ENCODE measurements at places on chromosomes 2 and 18. TPM values are rescaled to one million over a fixed set of nuclear protein-coding genes. Genes with fewer than 3 reads are reported as not detected.

DNA sequence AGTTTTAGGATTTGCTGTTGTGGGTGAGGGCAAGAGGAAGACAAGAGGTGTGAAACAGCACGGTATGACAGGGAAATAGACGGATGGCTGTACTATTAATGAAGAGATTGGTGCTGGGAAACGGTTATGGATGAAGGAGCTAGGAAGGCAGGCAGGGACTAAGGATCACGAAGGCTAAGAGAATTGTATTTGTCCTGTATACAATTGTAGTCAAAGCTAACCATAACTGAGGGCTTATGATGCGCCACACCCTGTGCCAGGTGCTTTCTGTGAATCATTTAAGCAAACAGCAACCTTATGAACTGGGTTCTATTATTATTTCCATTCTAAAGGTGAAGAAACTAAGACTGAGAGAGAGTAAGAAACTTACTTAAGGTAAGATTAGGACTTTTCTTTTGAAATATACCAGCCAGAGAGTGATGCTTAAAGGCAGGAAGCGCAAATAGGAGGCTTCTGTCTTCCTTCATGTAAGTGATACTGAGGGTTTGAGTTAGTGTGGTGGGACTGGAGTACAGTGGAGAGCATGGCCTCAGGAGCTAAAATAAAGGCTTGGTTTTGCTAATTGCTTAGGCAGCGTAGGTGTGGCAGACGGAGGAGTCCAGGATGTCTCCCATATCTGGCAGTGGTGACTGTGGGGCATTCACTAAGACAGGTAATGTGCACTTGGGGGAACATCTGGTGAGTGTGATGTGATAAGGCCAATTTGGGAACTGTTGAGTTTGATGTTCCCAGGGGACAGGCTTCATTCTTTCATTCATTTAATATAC lies 85.8 kb downstream of the PLEKHM3 start:
- peak; percentile 71 for DNase-seq

GRCh38 chr2:217939629-217940245 lies 63.1 kb downstream of the TNS1 start:
- no peak for DNase-seq

GRCh38 chr2:206920951-206921350 lies 18.4 kb upstream of the CPO start:
- DNase-seq, result peak; percentile 74

- no peak for DNase-seq
Measured at GRCh38 chr18:49628881-49629795, 67.3 kb downstream of the LIPG start.

DNA sequence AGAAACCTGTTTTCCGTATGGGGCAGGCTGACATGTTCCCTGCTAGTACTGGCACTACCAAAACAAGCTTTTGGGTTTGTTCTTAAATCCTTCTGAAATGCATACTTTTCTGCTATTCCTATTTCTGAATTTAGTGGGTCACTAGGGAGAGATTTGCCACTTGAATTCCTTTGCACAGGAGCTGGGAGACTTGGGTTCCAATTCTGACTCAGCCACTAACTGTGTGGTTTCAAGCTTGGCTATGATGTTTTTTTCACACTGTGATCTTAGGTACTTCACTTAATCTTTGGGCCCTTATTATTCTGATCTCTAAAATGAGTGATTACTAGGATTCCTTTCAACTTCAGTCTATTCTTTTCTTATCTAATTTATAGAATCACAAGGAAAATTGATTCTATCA lies 105.5 kb downstream of the BCL11A start:
- no peak for DNase-seq

DNA sequence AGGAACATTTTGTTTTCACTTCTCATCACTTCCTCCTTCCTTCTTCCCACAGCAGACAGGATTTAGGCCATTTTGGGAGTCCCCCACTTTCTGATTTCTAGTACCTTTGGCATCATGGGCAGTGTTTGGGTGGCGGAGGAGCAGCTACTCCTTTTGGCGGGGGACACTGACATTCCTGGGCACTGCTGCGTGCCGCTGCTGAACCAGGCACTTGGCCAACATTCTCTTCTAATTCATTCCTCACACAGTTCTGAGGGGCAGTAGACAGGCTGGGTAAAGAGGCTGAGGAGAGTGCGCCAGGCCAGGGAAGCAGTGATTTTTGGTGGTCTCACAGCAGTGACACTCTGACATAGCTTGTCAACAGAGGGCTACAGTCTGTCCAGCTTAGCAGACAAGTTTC lies 270.2 kb downstream of the LOXHD1 start:
- peak; percentile 10 for DNase-seq

DNA sequence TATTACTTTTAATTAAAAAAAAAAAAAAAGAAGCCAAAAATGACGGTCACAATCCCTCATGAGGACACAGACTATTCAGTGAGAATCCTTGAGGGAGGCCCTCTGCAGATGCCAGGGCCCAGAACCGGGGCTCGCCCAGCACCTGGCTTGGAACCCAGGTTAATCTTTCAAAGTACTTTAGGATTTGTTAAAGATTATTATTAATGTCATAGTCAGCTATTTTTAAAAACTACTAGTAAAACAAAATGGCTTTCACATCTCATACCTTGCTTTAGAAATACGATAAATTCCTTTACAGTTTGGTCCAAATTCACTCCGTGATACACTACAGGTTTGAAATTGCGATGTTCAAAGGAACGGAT lies 27.1 kb downstream of the C2orf76 start:
- no peak for DNase-seq

- DNase-seq, result no peak
Measured at GRCh38 chr2:190527214-190527613, 7.3 kb downstream of the NEMP2 start.

- DNase-seq, result peak; percentile 80
Measured at GRCh38 chr18:70219688-70220087, 14.2 kb upstream of the RTTN start.

GRCh38 chr18:26648509-26649192 lies 100.3 kb upstream of the KCTD1 start:
- no peak for DNase-seq

GRCh38 chr2:241199286-241199685 lies 10.8 kb downstream of the ANO7 start:
- no peak for DNase-seq

GRCh38 chr2:102073168-102073724 lies 69.3 kb upstream of the IL1R1 start:
- no peak for DNase-seq

DNA sequence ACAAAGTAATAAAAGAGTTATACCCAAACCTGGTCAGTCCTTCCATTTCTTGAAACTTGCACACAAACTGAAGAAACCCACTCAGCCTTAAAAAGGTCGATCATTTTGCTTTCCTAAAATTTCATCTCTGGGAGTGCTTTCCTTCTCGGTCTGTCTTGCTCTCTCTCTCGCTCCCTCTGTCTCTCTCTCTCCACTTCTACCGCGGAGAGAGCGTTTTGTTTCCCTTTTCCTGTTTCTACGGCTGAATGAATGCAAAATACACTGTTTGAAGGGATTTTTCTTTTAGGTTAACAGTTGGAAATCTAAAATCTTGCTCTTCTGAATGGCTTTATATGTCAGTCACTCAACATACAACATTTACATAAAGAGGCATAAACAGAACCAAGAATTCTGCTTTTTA lies 424.2 kb downstream of the TGIF1 start:
- DNase-seq, result no peak

- no peak for DNase-seq
Measured at GRCh38 chr18:12574494-12575185, 83.3 kb downstream of the SPIRE1 start.

GRCh38 chr2:54074606-54075341 lies 40.6 kb upstream of the ACYP2 start:
- no peak for DNase-seq

DNA sequence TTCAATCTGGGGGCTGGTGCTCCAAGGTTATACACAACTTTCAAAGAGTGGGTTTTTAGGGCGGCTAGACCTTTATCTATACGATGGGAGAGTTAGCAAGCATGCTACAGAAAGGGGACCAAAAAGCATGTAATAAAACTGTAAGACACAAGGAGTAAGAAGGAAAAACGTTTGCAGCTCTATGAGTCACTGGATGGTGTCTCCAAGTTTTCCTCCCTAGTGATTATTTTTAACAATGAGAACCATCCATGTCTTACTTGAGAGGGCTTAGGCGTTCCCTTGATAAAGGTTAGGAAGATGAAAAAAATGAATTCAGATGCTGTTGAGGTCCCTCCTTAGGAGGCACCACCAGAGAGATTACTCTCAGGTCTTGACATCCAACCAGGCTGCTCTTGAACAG lies 75.9 kb downstream of the HRH4 start:
- DNase-seq, result no peak

DNA sequence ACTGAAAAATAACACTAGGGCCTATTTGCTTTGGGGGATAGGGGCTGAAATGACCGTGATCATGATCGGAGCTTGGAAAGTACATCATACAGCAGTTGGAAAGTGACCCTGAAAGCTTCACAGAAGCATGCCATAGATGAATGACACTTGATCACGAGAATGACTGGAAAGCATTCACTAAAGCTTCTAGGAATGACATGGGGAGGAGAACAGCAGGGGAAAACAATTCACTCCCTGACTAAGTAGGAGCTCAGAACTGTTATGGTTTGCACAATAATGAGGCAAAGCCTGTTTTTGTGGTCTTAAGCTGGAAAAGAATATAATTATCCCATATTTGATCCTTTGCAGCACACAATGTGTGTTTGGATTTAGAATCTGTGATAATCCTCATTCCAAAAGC lies 237.5 kb downstream of the NOL4 start:
- DNase-seq, result no peak

DNA sequence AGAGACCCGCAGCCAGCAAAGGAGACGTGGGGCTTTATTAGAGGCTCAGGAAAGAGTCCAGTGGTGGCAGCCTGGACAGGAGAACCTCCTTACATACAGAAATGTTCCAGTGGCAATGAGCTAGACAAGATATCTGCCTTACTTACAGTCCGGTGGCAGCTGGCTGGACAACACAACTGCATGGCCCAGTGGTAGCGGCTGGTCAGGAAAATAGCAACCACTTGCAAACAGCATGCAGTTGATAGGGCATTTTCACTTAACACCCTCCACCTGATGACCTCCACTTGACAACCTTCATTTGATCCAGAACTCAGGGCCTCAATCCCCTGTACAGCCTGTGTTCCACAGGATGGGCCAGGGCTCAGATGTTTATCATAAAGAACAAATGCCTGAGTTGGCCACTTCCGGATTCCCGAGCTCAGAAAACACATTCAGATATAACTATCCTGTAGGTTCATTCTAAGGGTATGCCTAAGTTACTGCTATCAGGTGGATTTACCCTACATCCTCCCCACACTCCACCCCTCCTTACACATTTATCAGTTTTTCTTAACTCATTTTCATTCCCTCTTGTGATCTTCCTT lies 63.3 kb upstream of the ITPRID2 start:
- no peak for DNase-seq

- DNase-seq, result no peak
Measured at GRCh38 chr2:59733970-59734369, 819.5 kb downstream of the BCL11A start.

DNA sequence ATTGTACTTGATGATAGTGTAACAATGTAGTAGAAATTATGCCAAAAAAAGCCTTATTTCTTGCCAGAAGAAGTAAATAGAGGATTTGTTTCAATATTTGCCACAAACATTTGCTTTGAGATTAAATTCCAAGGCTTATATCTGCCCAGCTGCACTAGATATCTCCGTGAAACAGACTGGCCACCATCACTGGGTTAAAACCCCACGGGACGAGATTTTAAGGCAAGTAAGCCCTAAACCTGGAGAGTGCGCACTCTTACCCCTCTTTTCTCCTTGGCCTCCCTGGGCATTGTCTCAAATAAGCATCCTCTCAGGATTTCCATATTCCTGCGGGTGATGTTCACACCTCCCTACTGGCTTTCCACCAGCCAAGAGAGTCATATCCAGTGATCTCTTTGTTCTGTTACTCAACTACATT lies 334.4 kb downstream of the AGPS start:
- no peak for DNase-seq

GRCh38 chr2:48531141-48531648 lies 1.2 kb downstream of the STON1 start:
- peak; percentile 29 for DNase-seq

DNA sequence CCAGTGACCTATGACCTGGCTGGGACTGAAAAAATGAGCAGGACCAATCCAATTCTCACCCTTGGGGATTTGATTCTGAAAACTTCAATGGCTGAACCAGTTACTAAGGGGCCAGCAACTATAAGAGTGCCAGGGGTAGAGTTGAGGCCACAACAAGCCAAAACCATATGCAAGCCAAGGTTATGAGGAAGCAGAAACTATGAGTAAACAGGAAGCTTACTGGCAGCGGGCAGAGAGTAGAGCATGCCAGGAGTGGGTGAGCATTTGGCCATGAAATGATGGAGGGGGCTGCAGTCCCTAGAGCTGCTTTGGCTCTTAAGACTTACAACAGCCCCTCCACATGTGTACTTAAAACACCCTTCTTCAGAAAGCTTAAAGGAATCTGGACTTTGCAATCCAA lies 82.4 kb downstream of the RBMS1 start:
- DNase-seq, result peak; percentile 87

- DNase-seq, result no peak
Measured at GRCh38 chr18:77448046-77448445, 198.4 kb downstream of the GALR1 start.

DNA sequence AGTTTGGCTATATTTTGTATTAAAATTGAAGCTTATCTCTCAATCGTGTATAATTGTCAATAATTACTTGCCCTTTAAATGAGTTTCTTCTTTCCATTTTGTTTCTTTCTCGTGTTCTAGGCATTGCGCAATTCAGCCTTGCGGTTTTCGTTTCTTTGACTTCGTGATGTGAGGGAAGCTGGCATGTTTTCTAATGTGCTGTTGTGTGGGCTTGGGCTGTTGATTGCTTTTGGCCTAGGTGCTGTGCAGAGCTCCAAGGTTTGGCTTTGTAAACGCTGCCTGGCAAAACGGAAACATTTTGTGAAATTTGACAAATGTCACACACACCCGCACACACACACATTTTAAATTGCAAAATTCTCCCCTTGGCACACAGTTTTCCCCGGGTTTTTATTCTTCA lies 242.6 kb upstream of the TCF4 start:
- no peak for DNase-seq

- DNase-seq, result no peak
Measured at GRCh38 chr2:225471482-225471881, 72.0 kb downstream of the NYAP2 start.

The SIX2 gene
- 4.2 TPM for total RNA-seq

The DIS3L2 gene
- 11.8 TPM for total RNA-seq

The EPB41L3 gene
- 0.53 TPM for total RNA-seq

The SKOR2 gene
- total RNA-seq, result not detected

The IL1RN gene
- 71.9 TPM for total RNA-seq

The SCYGR4 gene
- not detected for total RNA-seq

The TRPM8 gene
- total RNA-seq, result not detected

The ZNF892 gene
- total RNA-seq, result 5.8 TPM

The C1QL2 gene
- total RNA-seq, result not detected

The VWC2L gene
- not detected for total RNA-seq

The FECH gene
- total RNA-seq, result 30.2 TPM

The RBBP8 gene
- 72.9 TPM for total RNA-seq

The KLHL14 gene
- total RNA-seq, result not detected

The UGT1A10 gene
- not detected for total RNA-seq

Data from bronchial epithelial cell (primary cell).